ENCODE measurements at places on chromosomes 5 and 9.

- DNase-seq = no peak
These were observed 140.7 kb downstream of the SREK1 start for GRCh38 chr5:66284588-66285342.

- no peak for DNase-seq
These were observed 160.5 kb downstream of the DOCK2 start for GRCh38 chr5:169797577-169797976.

DNA sequence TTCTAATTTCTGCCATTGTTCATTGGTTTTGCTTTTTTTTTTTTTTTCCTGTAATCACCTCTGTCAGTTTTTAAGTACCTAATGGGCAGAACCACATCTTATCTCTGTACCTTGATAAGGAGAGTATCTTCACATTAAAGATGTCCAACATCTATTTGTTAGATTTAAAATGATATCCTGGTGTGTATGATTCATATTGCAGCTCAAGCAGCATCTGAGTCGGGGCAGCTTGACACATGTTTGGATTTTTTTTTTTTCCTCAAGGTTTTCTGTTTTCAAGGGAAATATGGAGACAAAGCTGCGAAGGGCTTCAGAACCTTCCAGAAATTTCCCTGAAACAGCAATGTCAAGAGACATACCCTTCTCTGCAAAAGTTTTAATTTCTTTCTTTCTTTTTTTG, 164.7 kb downstream of the DOCK2 start:
- DNase-seq = no peak

DNA sequence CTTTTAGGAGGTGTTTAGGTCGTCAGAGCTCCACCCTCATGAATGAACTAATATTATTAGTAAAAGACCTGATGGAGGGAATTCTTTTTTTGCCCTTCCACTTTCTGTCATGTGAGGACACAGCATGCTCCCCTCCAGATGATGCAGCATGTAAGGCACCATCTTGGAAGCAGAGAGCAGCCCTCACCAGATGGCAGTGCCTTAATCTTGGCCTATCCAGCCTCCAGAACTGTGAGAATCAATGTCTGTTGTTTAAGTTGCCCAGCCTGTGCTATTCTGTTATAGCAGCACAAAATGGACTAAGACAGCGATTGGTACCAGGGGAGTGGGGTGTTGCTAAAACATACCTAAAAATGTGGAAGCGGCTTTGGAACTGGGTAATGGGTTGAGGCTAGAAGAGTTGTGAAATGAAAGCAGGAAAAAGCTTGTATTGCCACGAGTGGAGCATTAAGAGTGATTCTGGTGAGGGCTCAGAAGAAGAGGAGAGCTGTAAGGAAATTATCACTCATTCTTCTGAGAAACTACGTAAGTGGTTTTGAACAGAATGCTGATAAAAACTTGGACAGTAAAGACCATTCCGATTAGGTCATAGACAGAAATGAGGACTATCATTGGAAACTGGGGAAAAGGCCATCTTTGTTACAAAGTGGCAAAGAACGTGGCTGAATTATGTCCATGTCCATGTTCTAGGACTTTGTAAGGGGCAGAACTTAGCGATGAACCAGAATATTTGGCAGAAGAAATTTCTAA, 28.6 kb downstream of the PTPDC1 start:
- no peak for DNase-seq

GRCh38 chr5:142845402-142845921, 75.3 kb downstream of the ARHGAP26 start:
- no peak for DNase-seq

DNA sequence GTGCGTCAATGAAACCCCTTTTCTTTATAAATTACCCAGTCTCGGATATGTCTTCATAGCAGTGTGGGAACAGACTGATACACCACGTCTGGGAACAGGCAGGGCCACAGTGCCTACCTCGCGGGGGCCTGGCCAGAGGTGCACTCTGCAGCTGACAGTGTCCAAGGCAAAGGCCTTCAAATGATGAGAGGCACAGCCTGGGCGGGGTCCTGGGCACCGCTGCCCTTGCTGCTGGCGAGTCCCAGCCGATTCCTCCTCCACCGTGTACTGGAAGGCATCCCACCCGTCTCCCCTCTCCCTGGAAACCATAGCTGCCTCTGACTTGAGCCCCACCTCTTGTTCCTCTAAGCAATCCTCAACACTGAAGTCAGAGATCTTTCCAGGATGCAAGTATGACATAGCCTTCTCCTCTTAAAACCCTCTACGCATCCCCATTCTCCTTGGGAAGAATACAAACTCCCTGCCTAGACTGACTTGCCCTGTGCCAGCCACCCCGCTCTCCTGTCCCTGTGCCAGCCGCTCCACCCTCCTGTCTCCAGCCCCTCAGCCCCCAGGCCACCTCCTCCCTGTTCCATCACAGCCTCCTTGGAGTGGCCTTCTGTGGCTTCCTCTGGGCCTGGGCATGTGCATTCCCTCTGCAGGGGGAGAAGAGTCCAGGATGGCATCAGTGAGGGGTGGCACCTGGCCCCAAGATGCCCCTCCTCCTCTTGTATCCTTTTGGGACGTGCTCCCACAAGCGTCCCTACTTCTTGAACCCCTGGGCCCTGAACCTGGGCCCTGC, 8.1 kb upstream of the COL5A1 start:
- DNase-seq = no peak

DNA sequence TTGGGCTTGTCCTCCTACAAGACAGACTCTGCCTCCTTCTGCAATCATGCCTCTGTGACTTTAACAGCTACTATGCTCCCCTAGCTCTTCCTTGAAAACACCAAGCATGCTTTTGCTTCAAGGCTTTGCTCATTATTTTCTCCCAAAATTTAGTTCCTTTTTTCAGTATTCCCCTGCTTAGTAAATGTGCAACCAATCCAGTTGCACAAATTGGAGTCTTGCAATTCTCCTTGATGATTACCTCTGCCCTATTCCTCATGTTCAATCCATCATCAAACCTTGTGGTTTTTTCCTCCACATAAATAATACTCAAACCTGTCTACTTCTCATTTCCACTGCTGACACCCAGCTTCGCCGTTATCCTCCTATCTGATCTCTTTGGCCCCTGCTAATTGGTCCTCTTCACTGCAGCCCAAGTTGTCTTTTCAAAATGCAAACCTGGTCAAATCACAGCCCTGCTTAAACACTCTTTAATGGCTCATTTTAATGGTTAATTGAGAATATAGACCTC, 296.3 kb downstream of the CWC27 start:
- no peak for DNase-seq

DNA sequence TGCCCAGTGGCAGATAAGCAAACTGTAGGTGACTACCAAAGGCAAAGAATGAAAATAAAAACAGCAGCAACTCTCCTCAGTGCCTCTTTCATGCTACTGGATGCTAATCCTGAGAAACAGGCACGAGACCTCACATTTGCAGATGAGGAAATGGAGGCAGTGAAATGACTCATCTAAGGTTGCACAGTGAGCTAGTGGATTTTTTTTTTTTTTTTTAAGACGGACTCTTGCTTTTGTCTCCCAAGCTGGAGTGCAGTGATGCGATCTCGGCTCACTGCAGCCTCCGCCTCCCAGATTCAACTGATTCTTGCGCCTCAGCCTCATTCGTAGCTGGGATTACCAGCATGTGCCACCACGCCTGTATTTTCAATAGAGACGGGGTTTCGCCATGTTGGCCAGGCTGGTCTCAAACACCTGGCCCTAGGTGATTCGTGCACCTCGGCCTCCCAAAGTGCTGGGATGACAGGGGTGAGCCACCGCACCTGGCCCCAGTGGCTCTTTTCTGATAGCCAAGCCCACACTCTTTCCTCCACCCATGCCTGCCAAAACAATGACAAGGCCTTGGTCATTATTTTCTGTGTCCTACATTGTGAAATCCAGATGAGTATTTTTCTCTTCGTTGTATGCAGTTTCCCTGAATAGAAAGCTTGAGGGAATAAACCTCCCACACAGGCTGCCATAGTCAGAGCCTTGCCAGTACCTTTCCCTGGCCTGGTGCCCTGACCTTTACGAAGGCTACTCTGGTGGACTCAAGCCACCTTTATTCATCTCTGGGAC, 19.2 kb downstream of the DOCK2 start:
- DNase-seq = no peak

DNA sequence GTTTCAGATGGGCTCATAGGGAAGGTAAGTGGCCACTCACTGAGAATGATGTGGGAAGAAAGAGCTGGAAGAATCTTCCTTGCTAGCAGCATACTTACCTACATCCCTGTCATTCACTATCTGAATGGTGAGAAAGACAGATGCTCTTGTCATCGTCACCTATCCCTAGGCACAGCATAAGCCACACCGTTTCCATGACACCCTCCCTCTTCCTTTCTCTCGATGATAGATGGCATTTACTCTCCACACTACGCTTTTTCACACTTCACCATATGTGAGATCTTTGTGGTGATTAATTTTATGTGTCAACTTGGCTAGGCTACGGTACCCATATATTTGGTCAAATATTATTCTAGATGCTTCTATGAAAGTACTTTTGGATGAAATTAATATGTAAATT, 44.4 kb upstream of the FER start:
- DNase-seq = no peak

GRCh38 chr9:135154050-135154615, 66.7 kb downstream of the OLFM1 start:
- no peak for DNase-seq

DNA sequence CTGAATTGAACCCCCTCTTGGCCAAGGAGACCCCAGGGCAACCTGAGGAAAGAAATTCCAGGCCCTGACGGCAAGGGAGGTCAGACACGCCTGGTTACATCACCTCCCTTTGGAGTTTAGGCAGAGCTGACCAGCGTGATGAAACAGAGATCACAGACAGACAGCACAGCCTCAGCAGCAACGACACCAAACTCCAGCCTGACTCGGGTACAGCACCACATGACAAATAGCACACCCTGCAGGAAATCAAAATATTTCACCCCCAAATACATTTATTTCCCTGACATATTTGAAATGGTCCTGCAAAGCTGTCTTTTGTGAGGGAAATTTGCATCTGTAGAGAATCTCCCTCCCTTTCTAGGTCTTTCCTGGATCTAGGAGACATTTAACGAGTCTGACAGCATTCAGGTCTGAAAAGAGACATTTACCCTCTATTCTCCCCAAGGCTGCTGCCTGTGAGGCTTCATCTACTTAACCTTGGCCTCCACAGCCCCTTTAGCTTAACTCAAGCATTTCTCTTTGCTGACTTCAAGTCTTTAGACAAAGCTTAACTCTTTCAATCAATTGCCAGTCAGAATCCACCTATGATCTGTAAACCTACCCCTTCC, 2.6 kb downstream of the QSOX2 start:
- DNase-seq = no peak

GRCh38 chr5:136159457-136159856, 26.8 kb downstream of the SMAD5 start:
- no peak for DNase-seq

DNA sequence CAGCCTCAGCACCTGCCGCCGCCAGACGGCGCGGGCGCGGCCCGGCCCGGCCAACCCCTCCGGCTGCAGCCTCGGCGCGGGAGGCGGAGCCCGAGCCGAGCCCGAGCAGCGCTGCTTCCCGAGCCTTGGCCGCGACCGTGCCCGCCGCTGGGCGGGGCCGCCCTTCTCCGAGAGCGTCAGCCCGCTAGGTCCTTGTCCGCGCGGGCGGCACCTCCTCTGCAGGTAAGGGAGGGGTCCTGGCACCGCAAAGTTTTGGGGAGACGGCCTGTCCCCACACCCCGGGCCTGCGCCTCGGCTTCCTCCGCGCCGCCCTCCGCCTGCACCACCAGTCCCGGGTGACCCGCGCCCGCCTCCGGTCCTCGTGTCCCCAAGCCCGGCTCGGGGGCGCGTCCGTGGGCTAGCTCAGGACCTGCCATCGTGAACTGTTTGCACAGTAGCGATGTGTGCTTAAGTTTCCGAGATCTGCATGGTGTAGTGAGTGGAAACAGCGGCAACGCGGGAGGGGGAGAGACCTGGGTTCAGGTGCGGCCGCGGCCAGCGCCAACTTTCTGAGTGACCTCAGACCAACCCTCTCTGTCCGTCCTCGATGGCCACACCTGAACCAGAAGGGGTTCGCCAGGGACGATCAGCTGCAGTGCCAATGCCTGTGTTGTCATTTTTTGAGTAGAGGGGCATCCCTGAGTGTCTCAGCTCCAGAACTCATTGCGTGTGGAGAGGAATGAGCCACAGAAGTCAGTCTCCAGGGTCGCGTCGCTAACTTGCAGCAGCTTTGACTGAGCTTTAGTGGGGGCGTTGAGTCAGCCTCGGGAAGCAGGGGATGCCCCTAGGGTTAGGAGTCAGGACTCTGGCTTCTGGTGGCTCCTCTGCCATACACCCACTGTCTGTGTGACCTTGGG, at the start of gene FRMPD1:
TSS of gene FRMPD1 (plus strand) at position 82 of the 896 bp plus-strand sequence. CDS start 41,688 bp downstream, outside the sequence.
- no peak for DNase-seq

- no peak for DNase-seq
These were observed 2.3 kb downstream of the PLEKHG4B start for GRCh38 chr5:94113-94892.

All from glomerular endothelial cell (primary cell).